ENCODE measurements at places on chromosomes 7 and 10.

GRCh38 chr7:137642472-137642871, 204.3 kb downstream of the DGKI start:
- no peak for DNase-seq

DNA sequence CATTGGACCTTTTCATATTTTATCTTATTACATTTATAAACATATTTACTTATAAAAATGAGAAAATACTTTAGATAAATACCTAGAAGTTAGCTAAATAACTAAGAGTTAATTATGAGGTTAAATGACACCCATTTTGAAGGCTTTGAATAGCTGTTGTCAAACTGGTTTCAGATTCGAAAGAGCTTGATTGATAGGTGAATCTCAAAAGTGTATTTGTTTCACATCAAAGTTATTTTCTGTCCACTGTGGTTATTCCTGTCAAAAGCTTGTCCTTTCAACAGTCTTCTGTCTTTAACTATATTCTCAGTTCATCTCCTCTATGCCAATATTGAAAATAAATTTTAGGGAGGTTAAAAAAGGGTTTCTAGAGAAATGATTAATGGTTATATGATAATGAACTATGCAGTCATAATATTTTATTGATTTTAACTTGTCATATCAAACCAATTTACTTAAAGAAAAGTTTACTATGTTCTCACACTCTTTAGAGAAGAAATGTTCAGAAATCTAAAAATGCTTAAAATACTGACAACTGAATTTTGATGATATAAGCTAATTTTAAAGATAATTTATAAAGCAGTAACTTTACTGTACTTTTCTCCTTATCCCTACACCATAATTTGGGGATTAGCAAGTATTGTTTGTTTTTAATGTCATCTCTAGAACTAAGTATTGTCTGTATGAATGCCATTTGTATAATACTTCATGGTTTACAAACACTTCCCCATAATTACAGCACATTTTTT, 72.0 kb upstream of the FOXP2 start:
- DNase-seq = no peak

DNA sequence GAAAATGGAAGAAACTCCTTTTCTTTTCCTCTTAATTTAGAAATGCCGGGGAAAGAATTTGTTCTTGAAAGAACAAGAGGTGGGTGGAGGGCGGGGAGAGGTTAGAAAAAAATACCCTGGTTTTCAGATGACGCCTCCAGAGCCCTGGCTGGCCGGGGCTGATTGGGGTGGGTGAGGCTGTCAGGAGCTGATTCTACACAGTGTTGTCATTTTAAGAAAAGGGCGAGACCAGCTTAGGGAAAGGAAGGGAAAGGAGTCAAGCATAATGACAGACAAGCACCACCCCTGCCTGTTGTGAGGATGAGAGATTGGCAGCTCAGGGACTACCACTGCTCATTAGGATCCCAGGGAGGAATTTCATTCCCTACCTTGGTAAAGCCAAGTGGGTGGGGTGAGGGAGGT, 9.9 kb upstream of the FAM180A start:
- no peak for DNase-seq

DNA sequence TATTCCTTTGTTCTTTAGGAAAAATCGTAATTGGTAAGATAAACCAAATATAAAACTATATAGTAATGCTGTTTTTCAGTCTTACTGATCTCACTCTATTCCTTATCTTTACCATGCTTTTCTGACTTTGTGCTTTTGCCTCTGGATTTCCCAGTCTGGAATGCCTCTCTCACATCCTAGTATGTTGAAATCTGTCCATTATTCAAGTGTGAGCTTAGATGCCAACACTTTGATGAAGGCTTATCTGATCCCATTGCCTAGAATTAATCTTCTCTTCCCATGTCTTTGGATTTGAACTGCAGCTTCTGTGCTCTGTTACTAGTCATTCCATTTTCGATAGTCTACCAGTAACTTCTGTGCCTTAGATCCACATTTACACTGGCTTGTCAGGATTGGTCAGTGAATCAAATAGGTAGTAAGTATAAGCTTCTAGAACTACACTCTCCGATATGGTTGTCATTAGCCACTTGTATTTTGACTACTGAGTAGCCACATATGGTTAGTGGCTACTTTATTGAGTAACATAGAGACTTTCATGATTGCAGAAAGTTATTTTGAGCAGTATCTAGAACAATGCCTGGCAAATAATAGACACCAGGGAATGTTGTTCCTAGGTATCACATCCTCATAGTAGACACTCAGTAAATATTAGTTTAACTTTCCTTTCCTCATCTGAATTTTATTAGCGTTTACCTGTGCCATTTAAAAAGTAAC, 92.9 kb downstream of the BMPR1A start:
- DNase-seq = no peak

DNA sequence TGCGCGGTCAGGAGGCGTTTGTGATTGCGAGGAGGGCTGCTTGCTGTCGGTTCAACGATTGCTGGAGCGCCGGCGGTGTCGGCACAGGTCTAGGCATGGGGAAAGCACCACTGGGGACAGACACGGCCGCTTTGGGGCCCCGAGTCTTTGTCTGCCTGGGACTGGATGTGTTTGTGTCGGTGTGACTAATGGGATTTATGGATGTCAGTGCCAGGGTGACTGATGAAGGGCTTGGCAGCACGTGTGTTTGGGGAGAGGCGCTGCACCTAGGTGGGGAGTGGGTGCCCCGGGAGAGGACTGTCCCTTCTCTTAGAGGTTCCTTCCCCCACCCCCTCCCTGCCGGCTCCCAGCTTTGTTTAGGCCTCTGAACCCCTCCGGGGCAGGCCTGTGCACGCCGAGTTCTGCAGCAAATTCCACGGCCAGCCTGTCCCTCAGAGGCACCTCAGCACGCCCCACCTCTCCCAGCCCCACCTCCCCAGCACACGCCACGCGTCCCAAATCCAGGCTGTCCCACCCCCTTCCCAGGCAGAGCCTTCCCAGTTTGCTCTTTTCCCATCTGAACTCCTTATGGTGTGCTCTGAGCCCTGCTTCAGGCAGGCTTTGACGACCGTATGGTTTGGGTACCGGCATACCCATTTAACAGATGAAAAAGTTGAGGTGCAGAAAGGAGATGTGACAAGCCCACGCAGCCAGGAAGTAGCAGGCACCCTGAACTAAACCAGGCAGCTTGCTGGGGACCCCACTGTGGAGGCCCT, 6.4 kb upstream of the TNRC18 start:
- DNase-seq = no peak

- no peak for DNase-seq
These were observed 75.4 kb downstream of the FAM171A1 start for GRCh38 chr10:15295537-15296325.
